ENCODE measurements at places on chromosomes 1 and 21. TPM values are rescaled to one million over a fixed set of nuclear protein-coding genes. Genes with fewer than 3 reads are reported as not detected.

DNA sequence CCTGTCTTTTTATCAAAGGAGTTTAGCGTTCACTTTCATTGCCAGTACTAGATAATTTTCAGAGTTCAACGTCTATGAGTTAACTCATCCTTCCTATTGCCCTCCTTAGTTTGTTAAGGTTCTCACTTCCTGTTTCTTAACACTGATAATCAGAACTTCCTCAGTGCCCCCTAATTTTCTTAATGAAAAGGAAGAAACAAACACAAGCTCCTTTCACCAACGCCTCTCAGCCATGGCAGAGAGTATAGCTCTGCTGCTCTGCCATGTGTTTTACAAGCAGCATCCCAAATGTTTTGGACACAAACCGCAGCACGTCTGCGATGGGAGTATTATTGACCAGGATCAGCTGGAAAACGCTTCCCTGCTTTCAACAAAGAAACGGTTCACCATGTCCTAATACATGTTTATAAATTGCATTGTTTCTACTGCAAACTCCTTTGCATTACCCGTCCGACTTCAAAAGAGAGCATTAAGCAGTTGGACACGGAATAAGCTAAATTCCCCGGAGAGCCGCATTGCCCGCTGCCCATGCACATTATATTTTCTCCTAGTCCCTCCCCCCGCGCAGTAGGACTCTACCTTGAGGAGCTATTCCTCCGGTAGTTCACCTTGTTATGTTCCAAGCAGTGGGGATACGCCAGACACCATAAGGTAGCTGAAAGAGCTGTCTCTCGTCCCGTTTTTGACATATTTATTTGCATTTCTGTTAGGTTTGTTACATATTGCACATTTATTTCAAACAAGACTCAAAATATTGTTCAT is 561 bp downstream of the OLFM3 start:
- no peak for DNase-seq

GRCh38 chr1:115288591-115289198 is 49.4 kb downstream of the NGF start:
- DNase-seq, result no peak

GRCh38 chr1:1906185-1907097 is 8.6 kb upstream of the CALML6 start:
- DNase-seq, result peak; percentile 88

HJV gene
- 110 TPM for total RNA-seq

GRCh38 chr1:111204201-111204982 is 3.9 kb upstream of the DENND2D start:
- DNase-seq, result peak; percentile 87

GRCh38 chr1:112676543-112676942 is 2.1 kb downstream of the MOV10 start:
- DNase-seq, result no peak

GPATCH3 gene
- total RNA-seq, result 7.1 TPM

DNA sequence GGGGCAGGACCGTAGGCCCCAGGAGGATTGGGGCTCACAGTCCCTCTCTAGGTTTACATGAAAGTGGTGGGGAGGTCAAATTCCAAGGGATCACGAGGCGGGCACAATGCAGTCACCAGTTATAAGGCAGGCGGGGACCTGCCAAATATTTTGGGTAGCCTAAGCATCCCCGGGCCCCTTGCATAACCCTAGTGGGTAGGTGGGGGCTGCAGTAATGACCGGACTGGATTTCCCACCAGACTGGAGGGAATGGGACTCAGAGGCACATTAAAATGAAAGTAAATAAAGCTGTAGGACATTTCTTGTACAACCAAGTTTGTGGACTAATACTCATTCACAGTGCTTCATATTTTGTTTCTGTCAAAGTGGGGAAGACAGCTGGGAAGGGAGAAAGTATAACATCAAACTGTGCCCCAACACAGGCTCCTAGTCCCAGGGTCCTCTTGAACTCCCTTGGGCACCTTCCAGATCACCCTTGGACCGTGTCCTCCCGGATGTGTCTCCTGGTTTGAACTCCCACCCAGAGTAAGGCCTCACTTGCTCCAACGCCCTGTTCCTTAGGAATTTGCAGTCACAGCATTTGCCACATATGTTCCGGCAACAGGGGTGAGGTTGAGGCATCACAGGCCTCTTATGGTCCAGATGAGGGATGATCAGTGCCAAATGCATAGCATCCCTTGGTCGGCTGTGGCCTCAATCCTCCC is 28.4 kb upstream of the KIAA0040 start:
- DNase-seq, result no peak

- peak; percentile 79 for DNase-seq
Measured at GRCh38 chr1:1004780-1005697, 5.1 kb upstream of the HES4 start.

GRCh38 chr1:157856538-157856937 is 14.9 kb upstream of the CD5L start:
- no peak for DNase-seq

- no peak for DNase-seq
Measured at GRCh38 chr1:173702736-173703135, 12.0 kb upstream of the KLHL20 start.

DNA sequence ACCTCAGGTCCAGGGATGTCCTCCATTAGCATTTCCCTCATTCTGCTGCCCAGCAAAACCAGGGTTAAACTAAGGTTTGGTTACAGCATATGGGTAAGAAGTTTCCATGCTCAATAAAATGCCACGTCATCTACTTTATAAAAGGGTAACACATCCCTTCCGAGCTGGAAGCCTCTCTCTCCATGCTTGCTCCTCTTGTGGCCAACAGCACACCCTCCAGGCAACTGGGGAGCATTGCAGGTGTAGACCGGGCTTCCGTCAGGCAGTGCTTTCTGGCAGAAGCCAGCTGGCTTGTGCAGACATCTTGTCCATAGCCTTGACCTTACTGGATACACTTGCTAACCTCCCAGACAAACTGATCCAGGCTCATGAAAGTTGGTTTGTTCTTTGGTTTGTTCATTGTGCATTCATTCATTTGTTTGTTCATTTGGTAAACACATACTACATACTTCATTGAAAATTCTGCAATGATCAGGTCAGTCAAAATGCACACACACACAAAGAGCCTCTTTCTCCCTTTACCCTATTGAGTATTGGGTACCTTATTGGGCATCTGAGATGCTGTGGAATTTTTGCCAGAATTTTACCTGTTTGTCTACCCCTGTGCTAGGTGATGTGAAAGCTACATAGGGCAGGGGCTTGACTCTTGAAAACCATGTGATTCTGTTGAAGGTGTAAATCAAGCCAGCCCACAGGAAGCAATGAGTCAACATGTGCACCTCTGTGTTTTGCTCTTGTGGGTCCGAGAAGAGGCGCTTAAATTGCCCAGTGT is 422.8 kb downstream of the CAMTA1 start:
- peak; percentile 76 for DNase-seq

DNA sequence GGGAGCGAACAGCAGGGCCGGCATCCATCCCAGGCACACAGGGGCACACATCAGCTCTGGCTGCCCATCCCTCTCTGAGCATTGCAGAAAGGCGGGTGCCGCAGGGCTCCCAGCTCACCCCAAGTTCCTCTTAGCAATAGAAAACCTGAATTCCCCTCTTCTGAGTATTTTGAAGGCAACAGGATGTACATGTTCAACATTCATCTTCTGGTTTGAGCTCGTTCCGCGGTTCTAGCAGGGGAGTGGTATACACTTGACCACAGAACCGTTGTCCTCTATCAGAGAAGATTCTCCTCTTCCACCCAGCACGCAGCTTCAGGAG is 23.6 kb downstream of the ACTA1 start:
- DNase-seq, result no peak

- no peak for DNase-seq
Measured at GRCh38 chr1:115168026-115168425, 78.7 kb upstream of the TSPAN2 start.

GRCh38 chr1:205980237-205980870 is 22.8 kb downstream of the RAB7B start:
- no peak for DNase-seq

GRCh38 chr1:198638894-198639635 is at the start of gene PTPRC:
PTPRC (plus strand) TSS chr1:198639040; CDS start chr1:198639269, 229 bp downstream.
- no peak for DNase-seq

GRCh38 chr1:48089356-48089891 is 92.2 kb upstream of the TRABD2B start:
- DNase-seq, result no peak

GRCh38 chr1:119715542-119715941 is 3.8 kb downstream of the PHGDH start:
- no peak for DNase-seq

- no peak for DNase-seq
Measured at GRCh38 chr1:248815407-248816034, 10.2 kb downstream of the SH3BP5L start.

RGS16 gene
- 0.15 TPM for total RNA-seq

DNA sequence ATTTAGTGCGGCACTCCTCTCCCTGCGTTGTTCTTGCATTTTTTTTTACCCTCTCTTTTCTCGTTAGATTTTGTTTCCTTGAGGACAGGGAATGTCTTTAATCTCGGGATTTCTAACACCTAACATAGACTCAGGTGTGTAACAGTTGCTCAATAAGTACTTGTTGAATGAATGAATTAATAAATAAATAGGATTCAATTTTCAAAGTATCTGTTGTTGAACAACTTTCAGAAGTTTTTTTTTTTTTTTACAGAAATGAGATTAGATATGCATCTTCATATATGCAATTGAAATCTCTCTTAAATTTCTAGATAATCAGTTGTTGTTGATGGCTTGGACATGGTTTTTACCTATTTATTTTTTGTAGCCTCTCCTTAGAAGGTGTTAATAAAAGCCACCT is 83.1 kb downstream of the ROR1 start:
- no peak for DNase-seq

OR6N1 gene
- total RNA-seq, result not detected

GRCh38 chr1:40532844-40533424 is 1.5 kb downstream of the ZNF684 start:
- no peak for DNase-seq

GRCh38 chr1:21550097-21550496 is 40.9 kb downstream of the ALPL start:
- DNase-seq, result no peak

- no peak for DNase-seq
Measured at GRCh38 chr1:238499021-238499420, 608.3 kb upstream of the ZP4 start.

S100A7 gene
- total RNA-seq, result not detected

- DNase-seq, result peak; percentile 76
Measured at GRCh38 chr1:54885807-54886723, 930 bp downstream of the DHCR24 start.

DNA sequence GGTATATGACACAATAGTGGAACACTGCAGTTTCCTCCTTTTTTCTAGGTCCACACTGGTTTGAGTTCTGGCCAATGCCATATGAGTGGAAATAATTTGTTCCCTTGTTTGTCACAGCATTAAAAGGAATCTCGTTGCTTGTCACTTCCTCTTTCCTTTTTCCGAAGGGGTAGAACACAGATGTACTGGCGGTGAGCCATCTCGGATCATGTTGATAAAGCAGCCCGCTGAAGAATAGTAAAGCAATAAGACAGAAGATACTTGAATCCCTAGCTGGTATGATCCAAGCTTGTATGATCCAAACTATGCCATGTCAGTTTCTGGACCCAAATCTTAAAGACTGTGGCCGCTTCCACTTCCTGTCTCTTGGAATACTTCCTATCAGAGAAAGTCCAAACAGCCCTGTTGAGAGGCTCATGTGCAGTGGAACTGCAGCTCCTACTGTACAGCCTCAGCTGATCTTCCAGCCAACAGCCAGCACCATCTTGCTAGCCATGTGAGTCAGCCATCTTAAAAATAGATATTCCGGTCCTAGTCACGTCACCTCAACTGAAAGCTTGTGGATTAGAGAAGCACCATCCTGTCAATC is 40.3 kb downstream of the CFHR5 start:
- DNase-seq, result no peak

GRCh38 chr1:9294910-9295636 is 2.4 kb downstream of the SPSB1 start:
- no peak for DNase-seq

DNA sequence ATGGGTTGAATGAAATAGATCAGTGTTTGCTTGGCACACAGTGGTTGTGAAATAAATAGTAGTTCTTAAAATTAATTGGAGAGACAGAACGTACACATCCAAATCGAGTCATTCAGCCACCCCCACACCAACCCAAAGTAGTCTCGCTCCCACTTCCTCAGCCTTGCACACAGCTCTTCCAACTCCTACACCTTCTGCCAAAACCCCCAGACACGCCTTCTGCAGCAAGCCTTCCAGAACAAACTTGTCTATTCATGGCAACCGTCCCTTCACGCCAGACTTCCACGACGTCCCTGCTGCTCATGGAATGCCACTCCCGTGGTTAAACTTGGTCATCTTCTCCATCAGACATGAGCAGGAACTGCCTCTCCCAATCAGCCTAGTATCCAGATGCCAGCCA is 37.5 kb upstream of the RD3 start:
- DNase-seq, result no peak

TTLL7 gene
- 7.5 TPM for total RNA-seq

GRCh38 chr1:52876843-52877242 is 34.3 kb downstream of the ZYG11A start:
- no peak for DNase-seq

- DNase-seq, result no peak
Measured at GRCh38 chr1:157626099-157626498, 28.2 kb upstream of the FCRL4 start.

- DNase-seq, result no peak
Measured at GRCh38 chr1:177439301-177439700, 268.5 kb downstream of the BRINP2 start.

KIRREL1 gene
- total RNA-seq, result 2.2 TPM

CR2 gene
- total RNA-seq, result 0.08 TPM

HSD3B1 gene
- not detected for total RNA-seq

MARK1 gene
- 0.38 TPM for total RNA-seq

DNA sequence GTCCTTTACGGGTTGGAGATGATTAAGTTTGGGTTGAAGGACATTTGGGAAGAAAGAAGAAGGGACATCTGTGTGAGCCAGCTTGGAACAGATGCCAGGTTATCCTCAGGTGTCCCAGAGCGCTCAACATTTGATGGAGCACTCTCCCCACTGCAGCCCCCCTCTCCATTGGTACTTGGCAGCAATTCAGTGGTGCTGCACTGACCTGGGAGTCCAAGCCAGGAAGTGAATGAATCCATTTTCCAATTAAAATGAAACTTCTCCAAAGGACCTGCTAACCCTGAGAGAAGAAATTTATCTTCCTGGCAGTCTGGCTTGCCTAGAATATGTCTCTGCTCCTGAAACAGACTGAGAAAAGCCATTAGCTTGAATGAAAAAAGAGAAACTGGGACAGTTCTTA is 67.1 kb downstream of the FGGY start:
- DNase-seq, result no peak

SYCP1 gene
- total RNA-seq, result not detected

BLACAT1 gene
- 0.08 TPM for total RNA-seq

GRCh38 chr21:37155186-37155585 is 82.1 kb downstream of the TTC3 start:
- DNase-seq, result no peak

DNA sequence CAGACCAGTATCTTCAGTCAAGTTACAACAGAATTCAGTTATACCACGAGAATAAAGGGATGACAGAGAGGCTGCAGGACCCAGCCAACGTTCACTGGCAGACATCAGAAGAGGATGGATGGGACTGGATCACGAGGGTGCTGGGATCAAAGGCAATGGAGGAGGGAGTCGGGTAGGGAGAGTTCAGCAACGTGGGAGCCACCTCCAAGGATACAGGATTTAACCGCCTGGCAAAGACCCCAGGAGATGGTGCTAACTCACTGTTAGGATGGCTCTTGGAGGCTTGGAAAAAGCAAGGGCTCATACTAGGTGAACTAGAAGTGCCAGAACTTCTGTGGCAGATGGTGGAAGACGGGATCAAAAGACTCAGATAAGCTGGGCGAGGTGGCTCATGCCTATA is 99.1 kb upstream of the DISP3 start:
- DNase-seq, result no peak
